Stimulated activated CD4-positive, alpha-beta T cell treated with anti-CD3 and anti-CD28 coated beads, Interleukin-4, amount 100 ng/mL, for 24 hours (primary cell): ENCODE measurements at places on chromosomes 13 and 19.

- DNase-seq: no peak
These were observed 60.5 kb downstream of the CCNE1 start for GRCh38 chr19:29872224-29872731.

GRCh38 chr19:41128692-41129091, 14.5 kb downstream of the CYP2F1 start:
- no peak for DNase-seq

GRCh38 chr13:68023838-68024581, 793.9 kb upstream of the PCDH9 start:
- no peak for DNase-seq

DNA sequence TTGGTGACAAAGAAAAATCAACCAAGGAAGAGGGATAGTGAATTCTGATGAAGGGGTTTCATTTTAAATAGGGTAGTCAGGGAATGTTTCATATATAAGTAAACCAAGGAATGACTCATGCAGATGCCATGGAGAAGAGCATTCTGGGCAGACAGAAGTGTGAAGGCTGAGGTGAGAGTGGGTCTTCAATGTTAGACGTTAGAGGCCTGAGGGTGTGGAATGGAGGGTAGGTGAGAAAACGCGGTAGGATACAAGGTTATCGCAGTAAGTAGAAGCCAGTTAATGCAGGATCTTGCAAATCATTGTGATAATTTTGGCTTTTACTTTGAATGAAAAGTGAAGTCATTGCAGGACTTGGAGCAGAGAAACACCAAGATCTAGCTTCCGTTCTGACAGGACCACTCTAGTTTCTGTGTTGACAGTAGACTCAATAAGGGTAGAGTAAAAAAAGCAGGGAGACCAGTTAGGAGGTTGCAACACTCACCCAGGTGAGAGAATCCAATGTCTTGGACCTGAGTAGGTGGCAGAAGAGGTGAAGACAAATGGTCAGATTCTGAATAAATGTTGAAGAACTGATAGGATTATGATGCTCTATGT, 225.2 kb upstream of the TMTC4 start:
- DNase-seq: no peak

DNA sequence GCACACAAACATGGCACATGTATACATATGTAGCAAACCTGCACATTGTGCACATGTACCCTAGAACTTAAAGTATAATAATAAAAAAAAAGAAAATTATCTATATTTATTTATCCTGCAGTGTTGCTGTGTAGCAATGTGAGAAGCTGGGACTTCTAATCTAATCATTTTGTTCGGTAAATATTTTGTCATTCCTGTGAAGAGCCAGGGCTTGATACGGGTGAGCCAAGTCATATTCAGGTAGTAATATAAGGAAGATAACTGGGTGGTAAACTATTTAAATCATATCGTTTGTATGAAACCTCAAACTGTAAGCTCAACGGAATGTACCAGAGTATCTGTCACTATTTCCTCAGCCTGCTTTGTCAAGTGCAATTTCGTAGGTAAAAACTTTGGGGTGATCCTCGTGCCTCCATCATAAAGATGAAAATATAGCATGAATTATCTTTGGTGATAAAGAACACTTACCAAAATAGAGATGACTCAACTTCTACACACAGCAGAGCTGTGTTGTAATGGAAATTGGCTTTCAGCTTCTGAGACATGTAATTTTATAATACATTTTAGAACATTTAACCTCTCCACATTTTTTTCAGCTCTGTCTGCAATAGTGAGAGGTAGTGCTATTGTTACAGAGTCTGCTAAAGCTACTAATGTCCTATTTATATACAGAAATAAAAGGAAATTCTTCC, 92.9 kb downstream of the PCDH9 start:
- no peak for DNase-seq

- DNase-seq: no peak
These were observed 238.4 kb downstream of the TUBA3C start for GRCh38 chr13:18943273-18943672.

GRCh38 chr13:99061411-99061810, 83.5 kb upstream of the DOCK9 start:
- no peak for DNase-seq

DNA sequence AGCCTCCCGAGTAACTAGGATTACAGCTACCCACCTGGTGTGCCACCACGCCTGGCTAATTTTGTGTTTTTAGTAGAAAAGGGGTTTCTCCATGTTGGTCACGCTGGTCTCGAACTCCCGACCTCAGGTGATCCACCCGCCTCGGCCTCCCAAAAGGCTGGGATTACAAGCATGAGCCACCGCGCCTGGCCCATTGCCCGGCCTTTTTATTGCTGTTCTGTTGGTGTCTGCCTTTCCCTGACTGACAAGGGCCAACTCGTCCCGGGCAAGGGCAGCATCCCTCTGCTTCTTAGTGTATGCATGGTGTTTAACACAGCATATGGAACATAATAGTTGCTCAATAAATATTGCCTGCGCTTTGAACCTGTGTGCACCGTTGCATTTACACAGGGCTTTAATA, 6.2 kb upstream of the RETN start:
- no peak for DNase-seq

- DNase-seq: no peak
These were observed 27.7 kb downstream of the STK24 start for GRCh38 chr13:98549006-98549727.

DNA sequence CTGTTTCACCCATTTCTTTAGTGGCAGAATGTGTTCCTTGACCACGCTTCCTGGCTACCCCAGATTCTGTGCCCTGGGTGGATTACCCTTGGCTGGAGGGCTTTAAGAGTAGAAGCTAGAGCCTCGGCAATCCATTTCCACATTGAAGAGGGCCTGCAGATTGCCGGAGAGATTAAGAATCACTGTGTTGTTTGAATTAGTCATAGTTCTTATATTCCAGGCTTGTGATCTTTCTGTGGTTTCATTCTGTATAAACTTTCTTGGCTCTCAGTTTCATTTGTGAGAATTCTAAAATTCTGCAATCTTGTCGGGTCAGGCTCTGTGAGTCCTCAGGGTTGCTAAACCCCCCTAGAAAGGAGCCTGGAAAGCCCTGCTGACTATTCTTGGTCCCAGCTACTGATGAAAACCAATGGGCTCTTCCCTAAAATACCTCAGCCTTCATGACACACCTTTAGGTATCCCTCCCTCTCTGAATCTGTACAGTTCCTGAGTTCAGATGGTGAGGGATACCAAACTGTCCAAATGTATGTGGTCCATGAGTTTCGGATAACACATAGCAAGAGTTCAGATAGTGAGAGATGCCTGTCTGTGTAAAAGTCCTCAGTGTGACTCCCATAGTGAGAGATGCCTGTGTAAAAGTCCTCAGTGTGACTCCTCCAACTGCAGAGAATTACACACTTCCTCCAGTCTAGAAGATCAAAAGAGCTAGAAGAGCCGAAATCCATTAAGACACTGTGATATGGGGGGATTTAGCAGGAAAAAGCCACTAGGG, 4.3 kb downstream of the PHF11 start:
- peak; percentile 17 for DNase-seq

GRCh38 chr19:30718707-30719106, 346.5 kb downstream of the ZNF536 start:
- DNase-seq: no peak

DNA sequence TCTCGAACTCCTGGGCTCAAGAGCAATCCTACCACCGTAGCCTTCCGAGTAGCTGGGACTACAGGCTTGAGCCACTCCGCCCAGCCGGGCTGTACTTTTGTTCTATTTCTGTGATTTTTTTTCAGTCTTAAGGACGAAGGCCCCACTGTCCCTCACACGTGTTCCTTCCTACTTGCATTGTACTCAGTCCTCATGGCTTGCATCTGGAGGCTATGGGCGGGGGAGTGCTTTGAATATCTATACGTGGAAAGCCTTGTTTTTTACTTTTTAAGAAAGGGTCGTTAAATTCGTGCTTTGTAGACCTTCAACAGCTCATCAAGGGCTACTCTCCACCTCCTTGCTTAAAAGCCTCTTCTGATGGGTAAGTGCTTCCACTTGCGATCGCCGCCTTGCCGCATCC, 36.8 kb downstream of the NLRP12 start:
- DNase-seq: no peak
